ENCODE measurements at places on chromosomes 12 and 14.

GRCh38 chr12:113119980-113120669, 15.4 kb downstream of the RASAL1 start:
- no peak for DNase-seq

DNA sequence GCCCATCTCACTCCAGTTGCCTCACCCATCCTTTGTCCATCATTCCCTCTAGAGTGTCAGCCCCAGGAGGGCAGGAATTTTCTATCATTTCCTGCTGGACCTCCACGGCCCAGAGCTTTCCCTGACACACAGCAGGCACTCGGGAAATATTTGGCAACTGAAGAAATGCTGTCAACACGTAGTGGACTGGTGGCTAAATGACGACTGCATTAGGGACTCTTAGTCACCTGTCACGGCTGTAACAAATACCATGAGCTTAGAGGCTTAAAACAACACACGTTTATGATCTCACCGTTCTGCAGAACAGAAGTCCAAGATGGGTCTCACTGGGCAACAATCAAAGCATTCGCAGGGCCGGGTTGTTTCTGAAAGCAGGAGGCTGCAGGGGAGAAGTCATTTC, 91.3 kb downstream of the PHETA1 start:
- DNase-seq: no peak

DNA sequence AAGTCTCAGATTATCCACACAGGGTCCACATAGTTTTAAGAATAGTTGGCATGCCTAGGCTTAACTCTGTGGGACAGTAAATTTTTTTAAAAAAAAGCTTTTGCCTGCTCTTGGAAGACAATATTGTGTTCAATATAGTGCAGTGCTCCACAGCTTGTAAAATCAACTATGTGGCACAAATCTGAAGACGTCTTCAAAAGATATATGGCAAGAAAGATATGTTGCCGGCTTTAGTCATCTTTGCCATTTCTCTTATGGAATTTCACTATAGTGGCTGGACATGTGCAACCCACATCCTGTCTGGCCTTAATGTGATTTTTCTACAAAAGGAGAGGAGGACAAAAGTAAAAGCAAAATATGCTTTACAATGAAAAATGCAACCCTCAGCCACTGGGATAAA, 90.5 kb downstream of the MGST1 start:
- no peak for DNase-seq

DNA sequence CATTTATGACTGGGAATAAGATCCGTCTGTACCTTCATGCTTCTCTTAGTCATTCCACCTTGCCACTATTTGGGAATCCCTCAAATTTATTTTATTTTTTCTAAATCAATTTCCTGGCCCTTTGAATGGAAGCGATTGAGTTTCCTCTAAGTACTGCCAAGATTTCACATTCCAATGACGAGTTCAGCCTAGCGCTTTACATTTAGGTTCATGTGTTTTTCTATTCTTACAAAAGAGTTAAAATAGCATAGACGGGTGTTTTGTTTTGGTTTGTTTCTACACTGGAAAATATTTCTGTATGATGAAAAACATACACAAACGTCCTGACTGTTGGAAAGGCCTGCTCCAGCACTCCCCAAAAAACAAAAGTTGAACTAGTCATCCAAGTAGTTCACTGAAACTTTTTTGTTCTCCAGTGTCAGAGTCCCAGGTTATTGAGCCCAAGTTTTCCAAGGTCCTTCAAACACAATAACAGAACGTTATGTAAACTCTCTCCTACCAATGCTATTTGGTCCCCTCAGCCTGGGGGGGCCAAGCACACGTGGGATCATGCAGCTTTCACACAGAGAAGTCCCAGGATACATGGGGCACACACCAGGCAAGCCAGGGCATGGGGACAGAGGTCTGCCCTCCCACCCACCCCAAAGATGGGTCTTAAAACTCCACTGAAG, 74.8 kb upstream of the FOXN3 start:
- DNase-seq: no peak

- DNase-seq: no peak
These were observed 48.1 kb downstream of the TPCN1 start for GRCh38 chr12:113269257-113269943.

DNA sequence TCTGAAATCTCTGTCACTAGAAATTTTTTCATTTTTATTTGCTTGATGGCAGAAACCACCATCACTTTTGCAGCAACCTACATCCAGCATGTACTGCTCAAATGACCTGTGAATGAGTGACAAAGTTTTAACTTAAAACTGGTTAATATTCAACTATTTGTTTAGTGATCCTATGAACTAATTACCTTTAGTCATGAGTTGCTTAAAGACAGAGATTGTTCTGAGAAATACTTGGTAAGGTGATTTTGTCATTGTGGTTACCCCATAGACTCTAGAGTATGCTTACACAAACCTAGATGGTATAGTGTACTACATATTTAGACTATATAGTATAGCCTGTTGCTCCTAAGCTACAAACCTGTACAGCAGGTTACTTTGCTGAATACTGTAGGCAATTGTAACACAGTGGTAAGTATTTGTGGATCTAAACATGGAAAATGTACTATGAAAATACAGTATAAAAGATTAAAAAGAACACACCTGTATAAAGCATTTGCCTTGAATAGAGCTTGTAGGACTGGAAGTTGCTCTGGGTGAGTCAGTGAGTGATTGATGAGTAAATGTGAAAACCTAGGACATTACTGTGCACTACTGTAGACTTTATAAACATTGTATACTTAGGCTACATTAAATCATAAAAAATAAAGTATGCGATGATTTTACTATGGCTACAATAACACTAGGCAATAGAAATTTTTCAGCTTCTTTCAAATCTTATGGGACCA, 256.6 kb upstream of the PPFIA2 start:
- no peak for DNase-seq

GRCh38 chr12:113991224-113992044, 25.3 kb upstream of the RBM19 start:
- no peak for DNase-seq

DNA sequence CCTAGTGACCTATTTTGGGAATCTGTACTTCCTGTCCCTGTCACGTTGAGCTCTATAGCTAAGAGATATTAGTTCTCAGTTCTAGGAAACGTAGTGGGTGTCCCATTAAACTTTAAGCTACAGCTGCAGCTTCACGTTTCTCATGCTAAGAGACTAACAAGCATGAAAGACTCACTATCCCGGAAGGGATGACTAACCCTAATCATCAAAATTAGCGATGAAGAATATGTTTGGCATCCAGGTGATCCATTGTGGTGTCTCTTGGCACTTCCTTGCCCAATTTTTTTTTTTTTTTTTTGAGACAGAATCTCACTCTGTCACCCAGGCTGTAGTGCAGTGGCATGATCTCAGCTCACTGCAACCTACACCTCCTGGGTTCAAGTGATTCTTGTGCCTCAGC, 11.0 kb upstream of the LALBA start:
- no peak for DNase-seq

DNA sequence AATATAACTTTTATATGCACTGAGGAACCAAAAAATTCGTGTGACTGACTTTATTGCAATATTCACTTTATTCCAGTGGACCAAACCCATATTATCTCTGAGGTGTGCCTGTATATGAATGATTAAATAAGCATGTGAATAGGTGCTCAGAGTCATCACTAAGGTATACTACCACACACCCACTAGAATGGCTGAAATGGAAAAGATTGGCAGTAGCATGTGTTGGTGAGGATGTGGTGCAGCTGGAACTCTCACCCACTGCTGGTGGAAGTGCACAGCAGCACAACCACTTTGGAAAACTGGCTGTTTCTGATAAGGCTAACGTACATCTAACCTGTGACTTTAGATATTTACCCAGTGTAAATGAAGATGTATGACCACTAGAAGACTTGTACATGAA, 36.8 kb downstream of the GOLGA5 start:
- no peak for DNase-seq

GRCh38 chr12:4379405-4379804, at the start of gene FGF23:
Gene FGF23, minus strand, starts transcription at chr12:4379712. Its CDS starts 130 bp downstream, at chr12:4379582.
- no peak for DNase-seq

- DNase-seq: no peak
These were observed 21.9 kb upstream of the MAP1LC3B2 start for GRCh38 chr12:116537101-116537904.

DNA sequence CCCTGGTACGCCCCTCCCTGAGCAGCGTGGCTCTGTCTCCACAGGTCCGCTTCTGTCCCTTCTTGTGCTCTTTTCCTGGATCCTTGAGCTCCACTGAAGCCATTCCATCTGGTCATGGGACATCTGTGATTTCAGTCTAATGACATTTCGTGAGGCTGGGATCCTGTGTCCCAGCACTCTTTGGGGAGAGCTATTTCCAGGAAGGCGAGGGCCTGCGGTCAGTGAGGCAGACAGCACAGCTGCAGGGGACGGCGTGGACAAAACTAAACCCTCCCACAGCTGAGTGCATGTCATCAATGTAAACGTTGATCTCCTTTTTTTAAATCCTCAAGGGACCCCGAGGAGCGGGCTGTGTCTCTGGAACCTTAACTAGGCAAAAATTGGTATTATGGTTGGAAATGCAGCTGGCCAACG, 127.7 kb downstream of the DACT1 start:
- DNase-seq: no peak

DNA sequence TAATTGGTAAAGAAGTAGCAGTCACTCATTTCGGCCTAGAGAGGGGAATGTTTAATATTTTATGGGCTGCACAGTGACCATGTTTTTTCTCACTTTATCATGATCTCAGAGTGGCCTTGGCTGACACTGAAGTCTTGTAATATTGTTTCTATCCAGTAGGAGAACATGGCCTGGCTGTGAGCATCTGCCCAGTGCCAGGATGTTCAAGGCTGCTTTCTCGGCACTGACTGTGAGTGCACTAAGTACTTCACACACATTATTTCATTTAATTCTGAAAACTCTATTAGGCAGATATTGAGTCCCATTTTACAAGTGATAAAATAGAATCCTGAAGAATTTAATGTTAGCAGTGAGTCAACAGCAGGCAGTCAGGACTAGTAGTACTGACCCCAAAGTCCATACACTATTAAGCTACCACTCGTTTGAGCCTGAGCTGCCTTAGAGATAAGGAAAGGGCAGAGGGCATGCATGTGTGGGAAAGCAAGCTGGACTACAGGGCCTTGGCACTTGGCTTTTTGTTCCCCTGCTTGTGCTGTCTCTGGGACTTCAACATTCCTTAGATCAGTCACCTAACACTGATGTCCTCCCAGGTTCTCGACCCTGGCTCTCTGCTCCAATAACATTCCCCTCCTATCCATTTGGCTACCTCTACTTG, 42.2 kb upstream of the APPL2 start:
- DNase-seq: no peak

GRCh38 chr12:10153271-10154144, 18.4 kb downstream of the OLR1 start:
- peak; percentile 88 for DNase-seq

- no peak for DNase-seq
These were observed 85.4 kb downstream of the CHGA start for GRCh38 chr14:93008381-93008780.

DNA sequence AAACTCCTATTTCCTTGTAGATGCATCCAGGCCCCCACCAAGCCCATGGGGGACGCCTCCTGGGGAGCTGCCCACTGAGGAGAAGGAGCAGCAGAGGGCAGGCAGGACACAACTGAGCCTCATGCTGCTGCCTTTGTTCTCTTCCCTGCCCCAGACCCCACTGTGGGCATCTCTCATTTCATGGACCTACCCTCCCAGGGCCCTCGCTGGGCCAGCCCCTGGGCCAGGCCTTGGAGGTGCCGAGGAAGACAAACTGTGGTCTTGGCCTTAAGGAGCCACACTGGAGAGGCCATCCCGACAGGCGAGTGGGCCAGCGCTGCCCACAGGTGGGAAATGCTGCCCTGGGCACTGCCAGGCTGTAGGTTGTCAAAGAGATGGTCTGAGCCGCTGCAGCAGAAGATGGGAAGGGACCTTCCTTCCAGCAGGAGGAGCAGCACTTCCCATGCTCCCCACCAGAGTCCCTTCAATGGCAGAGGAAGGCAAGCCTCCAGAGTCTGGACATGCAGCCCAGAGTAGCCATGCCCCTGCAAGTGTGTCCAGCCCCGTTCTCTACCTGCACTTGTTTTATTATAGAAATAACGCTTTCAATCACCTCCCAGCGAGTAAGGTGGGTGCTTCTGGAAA, 147.4 kb downstream of the BCL11B start:
- DNase-seq: no peak

DNA sequence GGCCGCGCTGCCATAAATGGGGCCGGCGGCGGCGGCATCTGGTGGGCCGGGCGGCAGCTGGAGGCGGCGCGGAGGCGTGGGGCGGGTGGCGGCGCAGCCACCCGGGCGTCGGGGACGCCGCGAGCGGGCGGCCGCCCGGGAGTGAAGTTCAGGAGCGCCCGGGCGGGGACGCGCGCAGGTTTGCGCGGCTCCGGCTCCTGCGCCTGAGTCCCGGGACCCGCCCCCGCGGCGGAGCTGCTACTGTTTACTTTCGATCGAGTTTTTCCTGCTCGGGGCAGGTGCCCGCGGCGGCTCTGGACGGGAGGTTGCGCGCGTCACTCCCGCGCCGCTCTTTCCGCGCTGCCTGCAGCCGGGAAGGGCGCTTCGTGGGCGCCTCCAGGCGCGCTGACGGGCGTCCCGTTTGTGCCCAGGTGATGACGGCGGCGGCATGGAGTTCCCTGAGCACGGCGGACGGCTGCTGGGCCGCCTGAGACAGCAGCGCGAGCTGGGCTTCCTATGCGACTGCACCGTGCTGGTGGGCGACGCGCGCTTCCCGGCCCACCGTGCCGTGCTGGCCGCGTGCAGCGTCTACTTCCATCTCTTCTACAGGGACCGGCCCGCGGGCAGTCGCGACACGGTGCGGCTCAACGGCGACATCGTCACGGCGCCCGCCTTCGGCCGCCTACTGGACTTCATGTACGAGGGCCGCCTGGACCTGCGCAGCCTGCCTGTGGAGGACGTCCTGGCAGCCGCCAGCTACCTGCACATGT, at the start of gene ZBTB42:
Gene ZBTB42 (plus strand): TSS at position 331 of the 749 bp plus-strand sequence. CDS start 97 bp downstream, at position 428.
- DNase-seq: peak; percentile 94

GRCh38 chr14:105484069-105484996, 2.4 kb upstream of the CRIP1 start:
- DNase-seq: peak; percentile 88

GRCh38 chr12:120584343-120585149, 3.3 kb upstream of the POP5 start:
- DNase-seq: peak; percentile 85

GRCh38 chr12:20808521-20808920, 2.0 kb upstream of the SLCO1B3 start:
- DNase-seq: no peak

GRCh38 chr12:104734541-104735095, 223.5 kb downstream of the SLC41A2 start:
- no peak for DNase-seq

DNA sequence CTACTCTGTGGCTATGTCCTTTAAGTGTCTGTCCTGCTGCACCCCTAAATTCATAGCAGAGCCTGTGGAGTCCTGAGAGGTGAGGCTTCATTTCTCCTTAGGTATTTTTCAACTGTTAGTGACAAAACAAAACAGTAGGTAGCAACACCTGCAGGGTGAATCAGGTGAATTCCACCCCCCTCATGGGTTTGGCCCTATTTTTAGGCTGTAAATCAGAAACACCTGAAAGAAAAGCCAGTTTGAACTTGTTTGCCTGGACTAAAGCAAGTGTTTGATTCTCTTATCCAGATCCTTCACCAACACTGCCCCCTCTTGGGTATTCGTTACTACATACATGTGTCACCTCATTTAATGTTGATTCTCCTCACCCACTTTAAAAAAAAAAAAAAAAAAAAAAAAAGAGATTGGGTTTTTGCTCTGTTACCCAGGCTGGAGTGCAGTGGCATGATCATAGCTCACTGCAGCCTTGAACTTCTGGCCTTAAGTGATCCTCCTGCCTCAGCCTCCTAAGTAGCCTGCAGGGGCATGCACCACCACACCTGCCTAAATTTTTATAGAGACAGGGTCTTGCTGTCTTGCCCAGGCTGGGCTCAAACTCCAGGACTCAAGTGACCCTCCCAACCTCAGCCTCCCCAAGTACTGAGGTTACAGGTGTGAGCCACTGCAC, 10.3 kb downstream of the TBPL2 start:
- DNase-seq: peak; percentile 86

GRCh38 chr14:90381011-90381786, 15.6 kb upstream of the CALM1 start:
- no peak for DNase-seq
